ENCODE measurements at places on chromosomes 7 and 10.

DNA sequence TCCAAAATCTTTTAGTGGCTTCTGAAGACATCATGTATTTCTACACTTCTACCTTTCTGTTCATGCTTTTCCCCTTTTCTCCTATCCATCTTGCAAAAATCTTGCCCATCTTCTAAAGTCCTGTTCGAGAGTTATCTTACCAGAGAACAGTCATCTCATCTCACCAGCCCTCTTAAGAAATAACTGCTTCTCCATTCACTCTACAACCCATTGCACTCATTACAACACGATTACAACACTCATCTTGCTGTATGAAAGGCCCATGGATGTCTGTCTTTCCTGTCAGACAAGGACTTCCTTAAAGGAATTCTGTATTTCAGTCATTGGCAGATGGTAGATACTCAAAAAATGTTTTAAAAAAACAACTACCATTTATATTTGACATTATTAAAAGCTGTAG is 30.8 kb downstream of the ZNF438 start:
- DNase-seq, result no peak

GRCh38 chr10:103458720-103459119 is at the start of gene CALHM1:
Gene CALHM1 (minus strand): TSS chr10:103458900. CDS start chr10:103458751, 149 bp downstream.
- no peak for DNase-seq

DNA sequence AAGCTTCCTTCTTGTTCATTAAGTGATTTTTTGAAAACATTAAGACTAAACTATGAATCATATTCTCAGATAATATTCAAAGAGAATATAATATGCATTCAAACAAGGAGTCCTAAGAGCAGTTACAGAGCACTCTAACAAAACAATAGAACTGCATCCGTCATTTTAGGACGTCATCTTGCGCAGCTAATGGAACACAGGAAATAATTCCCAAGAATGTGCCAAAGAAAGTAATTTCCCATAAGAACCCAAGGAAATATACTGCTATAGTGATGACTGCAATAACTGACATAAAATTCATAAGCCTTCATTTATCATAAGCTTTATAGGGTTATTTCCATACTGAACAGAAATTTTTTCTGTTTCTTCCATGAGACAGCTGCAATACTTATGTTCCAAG is 28.3 kb upstream of the CASD1 start:
- DNase-seq, result no peak

- peak; percentile 91 for DNase-seq
Measured at GRCh38 chr10:130136226-130137089, at the start of gene GLRX3. Gene GLRX3 (plus strand): TSS chr10:130136391. CDS start chr10:130136421, 30 bp downstream.

GRCh38 chr10:110634527-110635209 is 9.5 kb upstream of the RBM20 start:
- DNase-seq, result peak; percentile 42

GRCh38 chr10:49325916-49326783 is 27.2 kb downstream of the C10orf71 start:
- no peak for DNase-seq

GRCh38 chr7:49088017-49088416 is 163.7 kb downstream of the CDC14C start:
- DNase-seq, result no peak

DNA sequence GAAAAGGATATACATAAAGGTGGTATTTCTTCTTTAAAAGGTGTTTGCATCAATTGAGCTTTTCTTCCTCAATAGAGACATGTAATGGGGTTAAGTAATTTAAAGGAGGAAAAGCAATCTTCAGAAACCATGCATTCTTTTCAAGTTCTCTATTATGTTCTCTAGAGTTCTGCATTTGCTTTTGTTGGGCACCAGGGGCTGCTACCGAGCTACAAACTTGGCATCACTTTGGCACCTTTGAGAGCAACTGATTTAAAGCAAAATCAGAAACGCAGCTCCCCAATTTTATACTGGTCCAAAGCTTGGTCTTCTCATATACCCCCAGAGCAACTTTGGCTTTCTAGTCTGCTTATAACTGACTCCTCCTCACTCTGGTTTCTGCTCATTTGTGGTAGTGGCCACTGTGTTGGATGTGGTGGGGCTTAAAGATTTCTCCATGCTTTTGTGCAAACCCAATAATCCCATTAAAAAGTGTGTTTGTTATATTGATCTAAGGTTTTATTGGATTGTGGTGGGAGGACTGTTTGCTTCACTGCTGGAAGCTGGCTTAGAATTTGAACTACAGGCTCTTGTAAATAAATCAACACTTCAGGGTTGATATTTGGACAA is 712.1 kb downstream of the PHTF2 start:
- DNase-seq, result peak; percentile 10

DNA sequence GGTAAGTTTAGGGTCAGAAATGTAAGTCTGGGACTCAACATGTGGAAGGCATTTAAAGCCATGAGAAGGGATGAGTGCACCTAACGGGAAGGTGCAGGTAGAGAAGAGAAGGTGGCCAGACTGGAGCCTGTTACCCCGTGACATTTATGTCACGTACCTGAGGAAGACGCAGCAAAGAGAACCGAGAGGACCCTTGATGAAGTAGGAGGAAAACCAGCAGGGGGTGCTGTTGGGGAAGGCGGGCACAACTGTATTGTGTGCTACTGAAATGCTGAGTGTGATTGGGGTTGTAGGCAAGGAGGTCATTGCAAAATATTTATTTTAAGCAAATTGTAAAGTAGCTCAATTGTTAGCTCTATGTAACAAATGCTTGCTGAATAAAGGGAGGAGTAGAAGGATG is 338.2 kb upstream of the PRKCQ start:
- DNase-seq, result no peak

- DNase-seq, result no peak
Measured at GRCh38 chr10:96380821-96381220, 22.0 kb upstream of the OPALIN start.

DNA sequence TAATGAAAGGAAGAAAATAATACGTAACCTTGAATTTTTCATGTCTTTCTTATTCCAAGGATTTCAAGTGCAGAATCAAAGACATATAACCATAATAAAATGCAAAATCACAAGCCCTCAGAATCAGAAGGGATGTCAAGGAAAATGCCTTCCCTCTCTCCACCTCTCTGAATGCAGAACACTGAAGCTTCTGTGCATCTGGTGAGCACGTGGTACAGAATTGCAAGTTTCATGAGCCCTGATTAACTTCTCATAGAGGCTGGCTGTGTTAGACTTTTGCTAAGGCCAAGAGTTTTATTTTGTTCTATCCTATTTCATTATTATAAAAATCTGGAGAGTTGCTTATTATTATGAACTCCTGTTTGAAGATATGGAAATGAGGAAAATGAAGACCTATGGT is 533.7 kb upstream of the POM121L12 start:
- no peak for DNase-seq

GRCh38 chr10:126006906-126007305 is 110.5 kb downstream of the FANK1 start:
- no peak for DNase-seq

DNA sequence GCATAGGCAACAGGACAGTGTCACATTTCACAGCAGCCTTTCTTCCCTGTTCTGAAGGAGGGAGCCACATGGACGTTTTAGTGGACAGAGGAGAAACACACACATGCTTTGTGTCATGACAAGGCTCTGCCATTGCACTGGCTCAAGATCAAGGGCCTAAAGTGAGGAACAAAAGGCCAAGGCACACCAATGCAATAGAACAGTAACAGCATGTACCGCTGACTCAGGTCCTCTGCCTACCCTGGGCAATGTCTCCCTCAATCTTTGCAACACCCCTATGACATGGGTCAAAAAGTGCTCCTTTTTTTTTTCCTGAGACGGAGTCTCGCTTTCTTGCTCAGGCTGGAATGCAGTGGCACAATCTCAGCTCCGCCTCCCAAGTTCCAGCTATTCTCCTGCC is 57.8 kb upstream of the SDK1 start:
- no peak for DNase-seq

GRCh38 chr10:72309290-72310240 is 35.8 kb downstream of the DDIT4 start:
- DNase-seq, result no peak

DNA sequence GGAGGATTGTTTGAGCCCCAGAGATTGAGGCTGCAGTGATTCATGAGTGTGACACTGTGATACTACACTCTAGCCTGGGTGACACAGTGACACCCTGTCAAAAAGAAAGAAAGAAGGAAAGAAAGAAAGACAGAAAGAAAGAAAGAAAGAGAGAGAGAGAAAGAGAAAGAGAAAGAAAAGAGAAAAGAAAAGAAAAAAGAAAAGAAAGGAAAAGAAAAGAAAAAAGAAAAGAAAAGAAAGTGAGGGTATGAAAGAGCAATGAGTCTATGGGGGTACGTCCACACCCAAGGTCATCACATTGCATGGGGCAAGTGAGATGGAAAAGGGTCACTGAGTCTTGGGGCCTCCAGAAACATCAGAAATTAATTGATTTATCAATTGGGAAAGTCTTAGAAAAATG is 135.2 kb upstream of the CSTF2T start:
- DNase-seq, result no peak

DNA sequence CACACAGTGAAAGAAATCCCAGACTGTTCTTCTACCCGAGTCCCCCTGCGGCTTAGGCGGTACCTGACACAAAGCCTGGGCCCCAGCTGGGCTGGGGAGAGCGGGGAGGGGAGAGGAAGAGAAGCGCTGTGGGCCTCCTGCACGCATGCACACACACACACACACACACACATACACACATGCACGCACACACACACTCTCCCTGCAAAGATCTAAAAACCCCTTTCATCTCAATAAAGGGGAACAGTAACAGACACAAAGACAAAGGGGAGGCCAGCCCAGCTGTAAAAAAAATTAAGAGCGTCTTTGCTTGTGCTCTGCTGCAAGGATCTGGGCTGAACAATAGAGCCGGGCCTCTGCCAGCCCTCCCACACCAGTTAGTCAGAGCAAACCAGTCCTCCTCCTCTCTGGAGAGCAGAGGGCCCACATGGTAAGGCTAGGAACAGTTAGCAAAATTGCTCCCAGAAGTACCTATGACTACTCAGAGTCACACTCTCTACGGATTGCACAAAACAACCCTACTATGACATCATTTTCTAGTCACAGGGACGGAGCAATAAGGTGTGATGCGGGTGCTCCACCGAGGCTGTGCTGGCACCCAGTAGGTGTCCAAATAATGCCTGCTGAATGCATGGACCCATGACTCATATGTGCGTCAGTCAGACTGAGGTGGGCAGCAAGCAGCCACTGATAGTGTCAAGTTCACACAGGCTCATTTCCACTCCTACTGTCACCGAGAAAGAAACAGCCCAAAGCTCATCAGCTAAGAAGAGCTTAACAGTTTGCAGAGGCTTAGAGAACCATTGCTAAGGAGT is 9.2 kb downstream of the ITPRIP start:
- DNase-seq, result peak; percentile 84

DNA sequence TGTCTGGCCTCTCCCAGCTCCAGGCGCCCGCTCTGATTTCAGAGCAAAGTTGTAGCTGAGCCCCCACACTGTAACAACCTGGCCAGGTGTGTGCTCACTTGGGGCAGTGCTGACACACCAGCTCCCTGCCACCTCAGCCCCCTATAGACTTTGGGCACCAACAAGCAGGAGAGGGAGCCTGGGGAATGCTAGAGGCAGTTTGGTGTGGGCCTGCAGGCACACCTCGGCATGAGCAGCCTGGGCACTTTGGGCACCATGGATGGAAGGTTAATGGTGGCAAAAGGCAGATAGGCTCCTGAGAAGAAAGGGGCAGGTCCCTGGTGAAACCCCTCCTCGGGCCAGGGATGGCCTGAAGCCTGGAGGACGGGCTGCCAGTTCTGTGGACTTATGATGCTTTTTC is 212.7 kb upstream of the GNAI1 start:
- no peak for DNase-seq

DNA sequence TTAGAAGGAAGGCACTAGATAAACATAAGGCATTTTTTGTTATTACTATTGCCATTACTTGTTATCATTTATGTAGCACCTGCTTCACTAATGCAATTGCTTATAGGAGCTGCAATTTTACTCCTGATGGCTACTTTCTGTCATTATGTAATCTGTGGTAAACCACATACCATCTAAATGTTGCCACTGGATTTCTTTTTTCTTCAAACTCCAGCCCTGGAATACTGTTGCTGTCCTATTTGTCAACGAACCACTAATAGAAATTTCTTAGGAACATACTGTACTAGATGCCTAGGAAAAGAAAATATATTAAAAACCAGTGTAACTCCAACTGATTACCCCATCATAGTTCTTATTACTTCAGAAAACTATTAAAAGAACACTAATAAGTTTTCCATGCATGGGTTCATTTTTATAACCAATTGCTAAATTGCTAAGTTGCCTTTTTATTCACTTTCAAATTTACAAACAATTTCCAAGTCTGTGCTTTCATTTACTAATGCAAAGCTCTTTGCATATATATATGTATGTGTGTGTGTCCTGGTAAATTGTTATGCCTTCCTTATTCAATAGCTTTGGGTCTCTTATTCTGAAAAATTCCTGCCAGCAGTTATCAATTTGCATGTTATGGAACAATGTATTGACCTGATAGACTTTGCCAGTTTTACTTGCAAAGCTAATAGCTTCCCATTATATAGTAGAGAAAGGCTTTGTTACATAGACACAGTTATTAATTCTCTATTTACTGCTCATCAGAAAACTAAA is 287.4 kb downstream of the EXOC4 start:
- DNase-seq, result no peak

GRCh38 chr10:63798599-63799498 is 277.6 kb downstream of the REEP3 start:
- DNase-seq, result peak; percentile 40

DNA sequence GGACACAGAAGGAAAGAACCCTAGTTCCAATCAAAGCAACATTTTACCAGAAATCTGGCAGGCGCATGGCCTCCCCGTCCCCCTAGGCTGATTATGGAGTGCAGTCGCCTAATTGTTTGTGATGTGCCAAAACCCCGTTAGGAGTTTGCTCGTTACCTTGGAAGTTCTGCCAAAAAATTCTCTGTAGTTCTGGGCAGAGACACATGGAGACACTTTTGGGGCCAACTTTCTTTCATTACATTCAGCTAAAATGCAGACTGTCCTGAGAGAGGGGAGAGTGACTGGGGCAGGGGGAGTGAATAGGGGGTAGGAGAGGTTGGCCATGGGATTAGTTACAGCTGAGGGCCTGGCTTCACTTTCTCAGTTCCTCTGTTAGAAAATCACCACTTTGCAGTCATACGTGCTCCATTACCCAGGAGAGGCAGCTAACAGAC is 158.0 kb upstream of the NPVF start:
- no peak for DNase-seq
